Heart left ventricle (tissue), 16 donors: ENCODE measurements at places on chromosomes 11 and 22.

GRCh38 chr11:35478471-35479091 is 46.8 kb downstream of the PAMR1 start:
- peak; percentile 27 for DNase-seq

DNA sequence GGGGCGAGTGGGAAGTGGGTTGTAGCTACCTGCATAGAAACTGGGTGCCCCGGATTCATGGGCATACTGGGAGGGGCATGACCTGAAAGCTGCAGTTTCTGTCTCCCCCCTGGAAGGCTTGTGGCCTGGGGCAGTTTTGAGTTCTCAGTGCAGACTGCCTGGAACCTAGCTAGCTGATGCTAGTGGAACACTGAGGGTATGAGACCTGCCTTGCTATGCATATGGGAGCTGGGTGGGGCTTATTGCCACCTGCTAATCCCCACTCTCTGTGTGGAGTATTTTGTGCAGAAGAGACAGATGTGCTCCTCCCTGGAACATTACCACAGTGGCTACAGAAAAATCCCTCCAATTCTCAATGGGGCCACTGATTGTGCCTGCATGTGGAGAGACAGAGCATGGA is 11.7 kb upstream of the OR56B4 start:
- DNase-seq, result no peak

- peak; percentile 85 for DNase-seq
Measured at GRCh38 chr22:39290724-39291161, 28.7 kb downstream of the RPL3 start.

DNA sequence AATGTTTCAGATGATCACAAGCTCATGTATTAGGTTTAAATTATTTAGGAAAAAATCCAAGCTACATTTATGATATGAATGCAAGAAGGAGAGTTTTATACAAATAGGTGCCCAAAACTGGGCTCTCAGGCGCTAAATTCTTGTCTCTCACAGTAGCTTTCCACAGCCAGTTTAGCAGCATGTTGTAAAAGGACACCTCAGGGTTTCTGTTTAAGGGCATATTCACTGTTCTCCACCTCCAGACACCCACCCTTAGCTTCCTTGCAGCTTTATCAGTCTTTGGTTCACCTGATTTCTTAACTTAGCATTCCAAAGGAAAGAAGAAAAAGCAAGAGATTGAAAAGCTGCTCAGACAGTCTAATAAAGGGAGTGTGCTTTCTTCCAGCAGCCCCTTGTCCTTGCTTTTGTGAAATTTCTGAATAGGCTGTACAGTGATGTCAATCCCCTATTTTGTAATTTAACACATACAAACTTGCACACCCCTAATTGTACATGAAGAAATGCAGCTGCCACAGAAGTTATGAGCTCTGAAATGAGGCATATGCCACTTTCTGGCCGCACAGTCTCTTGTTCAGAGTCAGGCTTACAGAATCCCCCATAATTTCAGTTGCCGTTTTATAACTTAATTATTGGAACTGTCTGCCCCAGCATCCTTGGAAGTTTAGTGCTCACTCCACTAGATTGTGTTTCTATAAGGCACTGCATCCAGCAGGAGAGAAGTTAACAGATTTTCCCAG is 262.1 kb downstream of the DDX10 start:
- no peak for DNase-seq

- no peak for DNase-seq
Measured at GRCh38 chr22:48259991-48260670, 1497.7 kb downstream of the TBC1D22A start.

DNA sequence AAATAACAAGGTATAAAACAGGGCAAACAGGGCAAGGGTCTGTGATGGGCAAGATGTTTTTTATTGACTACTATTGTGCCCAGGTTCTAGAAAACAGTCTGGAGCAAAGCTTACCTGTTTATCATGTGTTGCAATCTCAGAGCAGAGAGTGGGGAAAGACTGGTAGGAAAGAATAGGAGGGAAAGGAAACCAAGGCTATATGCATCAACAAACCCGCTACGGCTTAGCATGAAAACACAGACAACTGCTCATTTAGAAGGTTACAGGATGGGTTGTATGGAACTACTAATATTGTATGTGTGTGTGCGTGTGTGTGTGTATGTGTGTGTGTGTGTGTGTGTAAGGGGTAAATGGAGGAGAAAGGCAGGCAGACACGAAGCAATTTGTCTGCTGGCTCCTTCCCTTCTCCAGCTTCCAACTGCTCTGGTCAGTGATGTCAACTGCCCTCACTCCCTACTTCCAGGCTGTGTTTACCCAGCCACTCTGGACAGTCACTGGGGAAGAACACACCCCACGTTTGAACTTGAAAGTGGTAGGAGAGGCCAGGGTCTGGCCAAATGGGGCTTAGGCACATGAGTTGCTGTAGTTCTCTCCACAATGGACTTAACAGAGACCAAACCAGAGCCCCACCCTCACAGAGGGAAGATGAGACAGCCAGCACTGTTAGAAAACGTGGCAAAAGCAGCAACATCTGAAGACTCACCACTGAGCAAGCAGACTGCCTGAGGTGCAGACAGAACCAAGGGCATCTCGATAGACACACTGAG is 47.0 kb downstream of the GAB2 start:
- peak; percentile 61 for DNase-seq

DNA sequence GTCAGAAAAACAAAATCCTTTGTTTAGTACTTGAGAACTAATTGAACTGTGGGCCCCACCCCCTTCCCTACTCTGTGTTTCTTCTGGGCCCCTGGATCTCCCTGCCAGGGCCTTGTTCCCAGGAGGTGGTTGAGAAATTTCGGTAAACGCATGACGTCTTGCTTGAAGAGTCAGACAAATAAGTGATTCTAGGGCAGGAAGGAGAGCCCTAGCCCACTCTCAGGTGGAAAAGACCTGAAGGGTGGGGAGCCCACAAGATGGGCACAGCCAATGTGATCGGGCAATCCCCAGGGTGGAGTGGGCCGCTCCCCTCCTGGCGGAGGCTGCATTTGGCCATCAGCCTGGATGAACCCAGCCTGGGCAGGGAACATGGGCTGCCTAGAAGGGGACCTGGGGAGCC is 16.8 kb upstream of the P2RY2 start:
- DNase-seq, result no peak

DNA sequence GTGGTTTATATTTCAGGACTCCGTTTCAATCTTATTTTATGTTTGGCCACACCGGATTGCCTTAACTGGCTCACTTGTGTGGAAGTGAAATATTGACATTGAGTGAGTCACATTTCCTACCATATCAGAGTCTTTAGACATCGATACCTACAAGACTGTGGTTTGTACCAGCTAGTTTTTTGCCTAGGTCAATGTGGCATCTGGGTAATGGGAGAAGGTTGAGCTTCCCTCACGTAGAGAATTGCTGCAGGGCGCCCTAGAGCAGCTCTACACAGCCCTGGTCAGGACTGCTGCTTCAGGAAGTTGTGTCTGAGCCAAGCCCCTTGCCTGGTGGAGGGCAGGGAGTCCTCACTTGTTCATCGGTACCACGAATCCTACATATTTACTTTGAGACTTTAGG is 1.6 kb downstream of the GRAMD1B start:
- DNase-seq, result no peak

DNA sequence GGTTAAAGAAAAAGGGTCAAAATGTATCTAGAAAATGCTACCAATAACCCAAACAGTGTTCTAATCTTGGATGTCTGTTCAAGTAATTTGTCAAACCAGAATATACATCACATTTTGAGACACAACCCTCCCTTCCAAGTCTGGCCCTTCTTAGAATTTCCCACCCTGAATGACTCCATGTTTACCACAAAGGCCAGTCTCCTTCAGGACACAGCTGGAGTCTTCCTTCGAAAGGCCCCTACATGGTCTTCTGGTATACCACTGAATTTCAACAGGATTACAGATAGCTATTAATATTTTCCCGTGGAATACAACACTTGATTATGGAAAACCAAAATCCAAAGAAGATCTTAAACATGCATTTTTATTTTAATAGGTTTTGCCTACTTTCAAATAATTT is 10.2 kb downstream of the CCDC34 start:
- no peak for DNase-seq

DNA sequence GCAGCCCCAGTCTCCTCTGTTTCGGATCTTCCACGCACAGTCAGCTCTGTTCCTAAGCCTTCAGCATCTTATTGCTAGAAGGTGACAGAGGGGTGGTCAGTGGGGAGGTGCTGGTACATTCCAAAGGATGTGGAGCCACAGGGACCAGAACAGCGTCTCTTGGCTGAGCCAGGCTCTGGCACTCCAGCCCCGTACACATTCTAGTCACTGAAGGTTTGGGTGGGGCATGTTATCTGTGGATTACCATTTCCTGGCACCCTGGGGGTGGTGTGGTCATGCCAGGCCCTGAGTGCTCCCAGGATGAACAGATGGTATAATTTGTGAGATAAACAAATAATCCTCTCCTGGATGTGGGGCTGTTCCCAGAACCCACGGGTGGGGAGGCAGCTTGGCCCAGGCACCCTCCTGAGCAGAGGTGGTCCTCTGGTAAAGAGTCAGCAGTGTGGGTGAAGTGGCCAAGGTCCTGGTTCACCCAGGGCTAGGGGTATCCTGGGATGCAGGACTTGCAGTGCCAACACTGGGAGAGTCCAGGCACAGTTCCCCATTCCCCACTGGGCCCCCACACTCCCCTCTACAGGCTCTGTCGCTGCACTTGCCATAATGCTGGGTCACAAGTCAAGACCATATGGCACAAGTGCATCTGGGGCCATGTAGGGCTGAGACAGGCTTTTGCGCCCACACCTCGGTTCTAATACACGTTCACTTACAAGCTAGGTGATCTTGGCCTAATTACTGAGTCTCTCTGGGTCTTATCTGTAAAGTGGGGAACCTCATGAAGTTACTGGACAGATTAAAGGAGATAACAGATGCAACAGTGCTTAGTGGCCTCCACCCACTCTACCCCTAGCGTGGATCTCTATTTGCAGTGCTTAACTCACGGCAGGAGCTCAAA is 33.0 kb downstream of the DKK3 start:
- DNase-seq, result no peak

- DNase-seq, result peak; percentile 61
Measured at GRCh38 chr22:39434243-39434653, 22.6 kb upstream of the MGAT3 start.

DNA sequence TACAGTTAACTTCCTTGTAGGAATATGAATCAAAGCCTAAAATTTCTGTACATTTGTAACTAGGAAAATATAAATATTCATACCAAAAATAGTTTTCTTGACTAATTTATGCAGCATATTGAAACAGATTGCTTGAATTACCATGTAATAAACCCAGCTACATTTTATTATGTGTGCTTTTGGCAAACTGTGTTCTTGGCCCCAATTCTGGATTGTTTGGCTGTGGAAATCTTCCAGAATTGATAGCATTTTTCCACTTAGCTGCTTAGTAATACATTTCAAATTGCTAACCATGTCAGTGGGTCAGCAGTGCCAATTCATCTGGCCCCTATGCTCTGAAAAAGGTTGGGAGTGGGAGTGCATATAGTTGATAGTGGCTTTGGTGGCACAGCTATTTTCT is 32.3 kb downstream of the PDHX start:
- DNase-seq, result no peak

- DNase-seq, result no peak
Measured at GRCh38 chr22:44129619-44129976, 51.1 kb upstream of the PARVG start.

- no peak for DNase-seq
Measured at GRCh38 chr11:41050791-41051190, 408.7 kb downstream of the LRRC4C start.

DNA sequence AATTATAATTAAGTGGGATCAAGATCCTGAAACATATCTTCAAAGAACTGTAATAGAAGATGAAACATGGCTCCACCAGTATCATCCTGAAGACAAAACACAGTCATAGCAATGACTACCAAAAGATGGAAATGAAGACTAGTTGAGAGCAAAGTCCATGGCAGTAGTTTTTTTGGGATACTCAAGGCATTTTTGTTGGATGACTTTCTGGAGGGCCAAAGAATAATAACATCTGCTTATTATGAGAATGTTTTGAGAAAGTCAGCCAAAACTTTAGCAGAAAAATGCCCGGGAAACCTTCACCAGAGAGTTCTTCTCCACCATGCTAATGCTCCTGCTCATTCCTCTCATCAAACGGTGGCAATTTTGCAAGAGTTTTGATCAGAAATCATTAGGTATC is 809.4 kb upstream of the RAG2 start:
- no peak for DNase-seq
